Activated T-cell treated with anti-CD3 and anti-CD28 coated beads, Interleukin-2, amount 50 U/mL, for 4 hours (primary cell): ENCODE measurements at places on chromosomes 5 and 9. TPM values are rescaled to one million over a fixed set of nuclear protein-coding genes. Genes with fewer than 3 reads are reported as not detected.

- no peak for DNase-seq
These were observed 142.1 kb upstream of the CCDC152 start for GRCh38 chr5:42614509-42614908.

Gene SPATA31E1
- total RNA-seq: not detected

- no peak for DNase-seq
These were observed 84.9 kb upstream of the BASP1 start for GRCh38 chr5:17132444-17133083.

GRCh38 chr5:77360381-77360780 is 131.7 kb downstream of the WDR41 start:
- no peak for DNase-seq

GRCh38 chr9:89668216-89668865 is 63.5 kb downstream of the GADD45G start:
- no peak for DNase-seq

GRCh38 chr9:114184071-114184470 is 28.7 kb downstream of the COL27A1 start:
- no peak for DNase-seq

- no peak for DNase-seq
These were observed 142.5 kb downstream of the FSTL4 start for GRCh38 chr5:133469846-133470245.

DNA sequence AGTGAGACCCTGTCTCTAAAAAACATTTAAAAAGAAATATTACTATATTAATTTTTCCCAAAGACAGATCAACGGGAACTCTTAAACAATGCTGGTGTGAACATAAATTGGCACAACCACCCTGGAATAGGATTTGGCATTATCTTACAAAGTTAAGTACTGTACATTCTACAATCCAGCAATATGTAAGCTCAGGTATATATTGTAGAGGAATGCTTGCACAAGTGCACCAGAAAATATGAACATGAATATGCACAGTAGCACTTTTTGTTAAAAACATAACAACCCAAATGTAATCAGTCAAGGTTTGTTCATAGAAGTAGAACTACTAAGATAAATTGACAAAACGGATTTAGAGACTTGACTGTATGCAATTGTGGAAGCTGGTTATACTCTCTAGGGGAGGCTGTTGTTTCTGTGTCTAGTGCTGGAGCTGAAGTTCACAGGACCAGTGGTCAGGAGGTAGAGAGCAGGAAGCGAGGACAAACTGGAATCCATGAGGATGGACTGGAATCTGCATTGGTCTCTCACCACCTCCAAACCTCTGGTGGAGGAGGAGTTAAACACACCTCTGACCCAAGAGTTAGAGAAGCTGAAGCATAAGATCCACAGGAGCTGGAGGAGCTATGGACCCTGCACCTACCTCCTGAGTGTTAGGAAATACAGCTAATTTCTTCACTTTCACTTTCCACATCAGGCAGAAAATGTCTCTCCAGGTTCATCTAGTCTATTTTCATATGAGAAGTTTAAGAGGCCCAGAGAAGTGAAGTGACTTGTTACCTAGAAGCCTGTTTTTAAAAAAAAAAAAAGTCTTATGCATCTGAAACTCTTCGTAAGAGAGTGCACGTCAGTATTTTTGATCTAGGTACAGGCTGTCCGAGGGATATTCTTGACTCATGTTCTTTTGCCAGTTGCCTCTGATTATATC is 20.3 kb upstream of the RIC1 start:
- DNase-seq: no peak

DNA sequence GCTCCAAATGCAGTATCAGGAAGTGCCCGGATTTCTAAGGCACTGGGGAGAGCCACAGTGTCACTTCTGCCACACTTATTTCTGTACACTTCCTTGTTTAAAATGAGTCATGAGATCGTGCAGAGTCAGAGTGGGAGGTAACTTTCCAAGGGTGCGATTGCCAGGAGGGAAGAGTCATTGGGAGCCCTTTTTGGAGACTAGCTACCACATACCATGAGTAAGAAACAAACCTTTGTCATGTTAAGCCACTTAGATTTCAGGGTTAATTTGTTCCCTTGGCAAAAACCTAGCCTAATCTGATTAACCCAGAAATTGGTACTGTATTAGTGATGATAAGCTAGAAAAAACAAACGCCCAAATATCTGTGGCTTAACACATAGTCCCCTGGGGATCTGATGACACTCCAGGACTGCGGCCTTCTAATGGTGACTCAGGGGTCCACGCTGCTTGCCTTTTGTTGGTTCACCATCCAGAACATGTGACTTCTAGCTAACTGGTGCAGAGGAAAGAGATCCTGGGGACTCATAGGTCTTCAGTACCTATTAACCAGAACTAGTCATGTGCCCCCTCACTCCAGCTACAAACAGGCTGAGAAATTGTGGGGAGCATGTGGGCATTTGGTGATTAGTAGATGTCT is 48.6 kb upstream of the TLE1 start:
- no peak for DNase-seq

DNA sequence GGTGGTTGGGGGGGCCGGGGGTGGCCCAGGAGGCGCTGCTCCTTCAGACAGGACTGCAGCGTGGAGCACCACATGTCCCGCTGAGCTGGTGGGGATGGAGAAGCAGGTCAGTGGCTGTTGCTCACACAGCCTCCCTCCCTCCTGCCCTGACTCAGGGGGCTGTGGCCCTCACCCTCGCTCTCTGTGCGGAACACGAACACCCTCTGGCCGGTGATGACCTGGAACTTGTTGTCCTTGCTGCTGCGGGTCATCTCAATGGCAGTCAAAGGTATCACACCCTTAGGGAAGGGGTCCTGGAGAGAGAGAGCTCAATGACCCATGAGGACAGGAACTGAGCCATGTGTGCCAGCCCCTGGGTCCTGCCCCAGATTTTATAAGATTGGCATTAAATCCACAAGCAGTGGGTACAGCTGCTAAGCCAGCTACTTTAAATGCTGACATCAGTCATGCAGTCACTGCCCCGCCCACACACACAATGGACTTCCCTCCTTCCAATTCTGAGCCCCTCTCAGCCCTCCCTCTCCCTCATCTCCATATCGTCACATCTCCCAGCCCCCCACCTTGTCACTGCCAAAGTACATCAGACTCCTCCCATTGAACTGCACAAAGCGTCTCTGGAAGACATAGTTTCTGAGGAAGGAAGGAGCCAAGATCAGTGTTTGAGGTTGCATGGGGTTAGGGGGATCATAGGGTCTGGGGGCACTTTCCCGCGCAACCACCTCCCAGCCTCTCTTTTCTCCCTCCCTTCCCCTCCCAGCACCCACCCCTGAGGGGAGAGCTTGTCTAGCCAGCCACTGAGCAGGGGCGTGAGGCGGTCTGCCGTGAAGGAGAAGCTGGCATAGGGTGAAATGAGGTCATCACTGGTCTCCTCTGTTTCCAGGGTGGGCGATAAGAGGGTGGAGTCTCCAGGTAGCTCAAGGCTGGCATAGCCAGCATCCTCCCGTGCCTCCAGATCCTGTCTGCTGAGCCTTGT is 8.9 kb downstream of the ARAP3 start:
- no peak for DNase-seq

DNA sequence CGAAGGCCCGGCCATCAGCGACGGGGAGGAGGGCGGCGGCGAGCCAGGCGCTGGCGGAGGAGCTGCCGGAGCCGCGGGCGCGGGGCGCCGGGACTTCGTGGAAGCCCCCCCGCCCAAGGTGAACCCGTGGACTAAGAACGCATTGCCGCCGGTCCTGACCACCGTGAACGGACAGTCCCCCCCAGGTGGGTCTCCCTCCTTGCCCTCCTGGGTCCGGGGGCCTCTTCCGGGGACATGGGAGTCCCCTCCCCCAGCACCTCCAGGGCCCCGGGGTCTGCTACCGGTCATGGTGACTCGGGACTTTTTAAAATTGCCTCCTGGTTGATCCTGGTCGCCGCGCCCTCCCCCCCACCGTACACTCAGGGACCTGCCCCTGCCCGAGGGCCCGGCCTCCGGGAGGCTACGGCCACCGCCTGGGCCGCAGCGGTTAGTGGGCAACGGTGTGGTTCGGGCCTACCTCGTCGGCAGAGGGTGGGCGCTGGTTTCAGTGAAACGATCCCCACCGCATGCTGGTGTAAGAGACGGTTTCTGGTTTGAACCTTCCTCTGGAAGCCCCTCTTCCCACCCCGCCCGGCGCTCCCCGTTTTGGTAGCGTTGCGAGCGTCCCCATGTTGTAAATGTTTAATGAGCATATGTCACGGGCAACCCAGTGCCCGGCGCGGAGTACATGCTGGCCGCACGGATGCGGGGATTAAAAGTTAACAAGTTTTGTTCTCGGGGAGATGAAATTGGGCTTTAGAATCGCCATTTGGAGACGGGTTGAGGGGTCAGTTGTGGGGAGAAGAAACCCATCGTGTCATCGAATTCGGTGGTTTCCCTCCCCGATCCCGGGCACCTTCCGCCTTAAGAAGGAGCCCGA is 1.1 kb downstream of the LARP1 start:
- DNase-seq: peak; percentile 30

Gene NEK6
- total RNA-seq: 29.8 TPM

DNA sequence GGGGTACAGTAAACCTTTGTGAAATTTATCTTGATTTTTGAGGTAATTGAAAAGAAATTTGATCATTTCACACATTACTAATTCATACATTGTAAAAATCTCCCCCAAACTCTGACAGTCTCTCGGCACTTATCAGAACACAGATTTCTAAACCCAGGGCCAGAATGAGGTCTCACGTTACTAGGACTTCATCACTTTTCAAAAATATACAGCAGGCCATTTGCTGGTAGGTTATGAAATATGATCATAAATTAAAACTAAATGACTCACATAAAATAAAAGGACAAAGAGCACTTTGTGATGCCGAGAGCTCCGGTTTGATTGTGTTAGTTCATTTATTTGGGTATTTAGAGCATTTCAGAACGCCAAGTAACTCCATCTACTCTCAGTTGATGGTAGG is 17.0 kb downstream of the MSX2 start:
- no peak for DNase-seq

DNA sequence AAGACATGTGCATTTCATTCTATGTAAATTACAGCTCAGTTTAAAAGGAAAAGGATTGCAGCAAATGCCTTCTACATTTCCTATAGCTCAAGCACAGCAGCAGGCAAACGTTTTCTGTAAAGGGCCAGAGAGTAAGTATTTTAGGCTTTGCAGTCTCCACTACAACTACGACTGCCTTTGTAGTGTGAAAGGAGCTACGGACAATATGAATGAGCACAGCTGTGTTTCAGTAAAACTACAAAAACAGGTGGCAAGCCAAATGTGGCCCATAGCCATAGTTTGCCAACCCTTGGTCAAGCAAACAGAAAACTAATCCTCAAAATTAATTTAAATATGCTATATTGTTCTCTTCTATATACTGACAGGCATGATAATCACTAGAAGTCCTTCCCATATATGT is 7.2 kb downstream of the PTBP3 start:
- DNase-seq: no peak

Gene SOX30
- total RNA-seq: not detected

GRCh38 chr9:117412006-117412715 is 2.7 kb downstream of the ASTN2 start:
- DNase-seq: no peak

Gene SPINK13
- not detected for total RNA-seq

- no peak for DNase-seq
These were observed 223.3 kb downstream of the NDUFS4 start for GRCh38 chr5:53783624-53784228.

DNA sequence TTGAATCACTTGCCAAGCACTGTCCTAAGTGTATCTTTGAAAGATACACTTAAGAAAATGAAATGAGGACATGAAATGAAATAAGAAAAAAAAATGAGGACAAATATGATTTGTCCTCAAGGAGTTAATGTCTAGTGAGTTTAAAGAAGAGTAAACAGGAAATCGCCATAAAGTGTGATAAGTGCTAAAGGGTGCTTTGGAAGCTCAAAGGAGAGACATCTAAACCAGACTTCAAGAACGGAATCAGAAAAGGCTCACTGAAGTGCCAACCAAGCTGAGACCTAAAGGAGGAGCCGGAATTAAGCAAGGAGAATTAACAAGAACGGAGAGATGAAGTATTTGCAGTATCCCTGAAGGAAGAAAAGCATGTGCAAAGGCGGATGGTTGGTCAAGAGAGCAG is 200.8 kb downstream of the CWC27 start:
- DNase-seq: no peak

Gene TMEM174
- not detected for total RNA-seq

DNA sequence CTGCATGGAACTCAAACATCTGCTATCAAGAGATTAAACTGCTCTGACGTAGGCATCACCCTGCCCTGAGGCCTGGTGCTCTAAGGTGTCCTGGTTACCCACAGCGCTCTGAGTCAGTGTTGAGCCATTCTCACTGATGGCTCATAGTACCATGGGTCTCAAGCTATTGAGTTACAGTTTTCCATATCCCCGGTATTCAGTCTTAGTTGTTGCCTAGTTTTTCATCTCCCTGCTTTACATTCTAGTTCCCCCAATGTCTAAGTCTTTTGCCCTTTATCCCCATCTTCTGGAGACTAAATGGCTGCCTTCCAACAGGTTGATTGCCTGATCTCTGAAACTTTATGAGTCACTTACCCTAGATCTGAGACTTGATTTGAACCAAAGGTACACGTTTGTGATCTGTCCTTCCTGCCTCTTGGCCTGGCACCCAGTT is 161.2 kb upstream of the PTGER4 start:
- no peak for DNase-seq

DNA sequence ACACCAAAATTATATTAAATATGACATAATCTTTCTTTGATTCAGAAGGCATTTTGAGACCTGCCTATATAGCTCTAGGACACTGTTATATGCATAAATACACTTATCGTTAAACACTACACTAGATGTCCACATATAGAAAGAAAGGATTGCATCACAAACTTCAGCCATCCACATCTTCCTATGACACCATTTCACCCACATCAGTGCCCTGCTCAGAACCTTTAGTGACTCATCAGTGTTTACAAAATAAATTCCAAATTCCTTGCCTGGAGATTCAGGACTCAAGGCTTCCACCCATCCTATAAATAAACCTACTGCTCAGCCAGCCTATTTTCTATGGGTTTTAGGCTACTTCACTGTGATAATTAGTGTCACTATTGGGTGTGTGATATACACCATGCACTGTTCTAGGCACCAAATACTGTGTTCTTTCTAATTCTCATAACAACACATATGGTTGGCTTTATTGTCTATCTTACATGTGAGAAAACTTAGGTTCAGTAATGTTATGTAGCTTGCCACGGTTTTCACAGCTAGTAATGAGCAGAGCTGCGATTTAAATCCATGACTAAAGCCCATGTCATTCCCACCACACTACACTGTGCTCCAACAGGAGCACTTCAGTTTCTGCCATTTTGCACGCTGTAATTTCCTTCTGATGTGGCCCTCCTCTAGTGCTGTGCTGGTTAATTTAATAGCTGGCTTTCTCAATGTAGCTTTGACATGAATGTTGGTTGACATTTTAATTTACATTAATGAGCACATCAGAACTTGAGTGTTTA is 103.3 kb downstream of the SREK1 start:
- DNase-seq: no peak

DNA sequence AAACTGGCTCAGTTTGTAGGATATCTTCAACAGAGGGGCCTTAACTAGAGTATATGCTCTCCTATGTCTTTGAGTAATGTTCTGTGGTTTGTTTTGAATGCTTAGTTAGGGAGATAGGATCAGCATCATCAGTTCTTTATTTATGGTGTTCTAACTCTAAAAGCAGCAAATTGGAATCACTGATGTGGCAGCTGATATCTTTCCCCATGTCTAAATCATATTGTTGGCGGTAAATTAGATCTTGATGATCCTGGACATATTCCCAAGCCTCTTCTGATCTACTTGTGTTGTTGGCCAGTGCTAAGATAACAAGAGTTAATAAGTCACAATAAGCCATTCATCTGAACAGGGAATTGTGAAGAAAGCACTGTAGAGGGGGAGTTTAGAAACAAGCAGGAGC is 332.4 kb upstream of the DAB2 start:
- DNase-seq: no peak

Gene FOXD4L5
- not detected for total RNA-seq

- no peak for DNase-seq
These were observed 64.6 kb downstream of the ENC1 start for GRCh38 chr5:74575741-74576538.
